ENCODE measurements at places on chromosomes 2 and 18.

DNA sequence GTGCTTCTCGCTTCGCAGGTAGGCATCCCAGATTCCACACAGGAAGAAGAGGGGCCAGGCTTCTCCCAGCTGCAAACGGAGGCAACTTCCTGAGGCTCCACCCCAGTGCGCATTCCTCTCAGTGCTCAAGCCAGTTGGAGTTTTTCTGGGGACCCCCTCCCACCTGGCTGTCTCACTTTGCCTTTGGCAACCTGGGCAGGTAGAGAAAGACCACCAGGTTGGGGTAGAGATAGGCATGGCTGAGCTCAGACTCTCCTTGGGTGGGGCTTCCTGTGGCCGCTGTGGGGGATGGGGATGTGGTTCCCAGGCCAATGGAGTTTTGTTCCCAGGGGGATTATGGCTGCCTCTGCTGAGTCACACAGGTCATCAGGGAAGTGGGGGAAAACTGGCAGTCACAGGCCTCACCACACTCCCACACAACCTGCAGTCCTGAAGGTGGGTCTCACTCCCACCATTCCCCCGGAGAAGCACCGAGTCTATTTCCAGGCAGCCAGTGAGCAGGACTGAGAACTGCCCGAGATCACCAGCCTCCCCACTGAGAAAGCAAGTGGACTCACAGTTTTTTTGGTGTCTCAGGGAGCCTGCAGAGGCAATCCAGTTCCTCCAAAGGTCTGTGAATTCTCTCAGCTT is 38.1 kb downstream of the SLC39A10 start:
- DNase-seq = no peak

DNA sequence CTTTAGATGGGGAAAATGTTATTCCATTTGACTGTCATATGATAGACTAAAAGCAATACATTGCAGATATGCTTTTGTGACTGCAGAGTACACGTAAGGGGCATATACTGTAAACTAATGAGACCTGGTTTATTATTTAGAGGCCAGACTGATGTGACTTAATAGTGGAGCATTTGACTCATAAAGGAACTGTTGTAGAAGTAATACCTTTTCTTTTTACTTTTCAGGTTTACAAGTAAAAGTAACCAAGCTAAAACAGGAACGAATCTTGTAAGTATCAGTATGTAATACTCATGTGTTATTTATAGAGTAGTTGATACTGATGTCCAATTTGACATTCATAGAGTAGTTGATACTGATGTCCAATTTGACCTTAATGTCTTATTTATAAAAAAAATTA is 13.1 kb downstream of the RBBP8 start:
- DNase-seq = no peak

DNA sequence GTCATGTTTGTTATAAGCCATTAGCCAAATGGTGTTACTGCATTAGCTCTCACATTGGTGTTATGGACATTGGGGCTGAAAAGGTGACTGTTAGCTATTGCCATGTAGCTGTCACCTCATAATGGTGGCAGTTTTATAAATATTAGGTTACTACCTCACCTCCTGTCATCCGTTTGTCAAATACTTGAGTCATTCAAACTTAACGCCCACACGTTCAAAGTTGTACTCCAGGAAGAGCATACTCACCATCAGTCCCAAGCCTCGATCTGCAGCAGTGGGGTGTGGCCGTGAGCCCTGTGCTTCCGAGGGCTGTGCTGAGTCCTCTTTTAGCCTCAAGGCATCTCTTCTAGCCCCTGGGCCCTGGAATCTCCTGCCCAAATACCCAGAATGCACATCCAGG is 87.3 kb downstream of the PDK1 start:
- no peak for DNase-seq

GRCh38 chr2:9814129-9814868 is 29.0 kb upstream of the TAF1B start:
- DNase-seq = no peak

- DNase-seq = no peak
Observed at GRCh38 chr2:70709275-70710037, 58.5 kb downstream of the ADD2 start.

GRCh38 chr2:95282458-95282857 is 8.2 kb downstream of the PROM2 start:
- no peak for DNase-seq

DNA sequence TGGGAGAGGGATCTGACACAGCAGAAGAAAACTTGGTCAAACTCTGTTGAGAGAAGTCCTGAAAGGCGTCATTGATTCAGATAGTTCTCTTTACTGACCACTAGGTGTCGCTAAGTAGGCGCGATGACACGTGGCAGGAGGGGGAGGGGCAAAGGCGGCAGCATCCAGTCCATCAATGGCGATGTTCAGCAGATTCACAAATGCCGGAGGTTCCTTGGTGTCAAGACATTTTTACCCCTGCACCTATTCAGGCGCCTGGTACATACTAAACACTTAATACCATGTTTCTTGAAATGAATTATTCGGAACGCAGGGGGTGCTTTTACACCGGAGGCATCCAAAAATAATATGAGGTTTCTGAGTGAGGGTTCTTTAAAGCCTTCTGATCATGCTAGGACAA is 3.0 kb upstream of the PLEK start:
- DNase-seq = peak; percentile 95

- no peak for DNase-seq
Observed at GRCh38 chr2:234741976-234742375, 209.8 kb upstream of the SH3BP4 start.

- no peak for DNase-seq
Observed at GRCh38 chr2:220373878-220374277, 746.4 kb downstream of the SLC4A3 start.

DNA sequence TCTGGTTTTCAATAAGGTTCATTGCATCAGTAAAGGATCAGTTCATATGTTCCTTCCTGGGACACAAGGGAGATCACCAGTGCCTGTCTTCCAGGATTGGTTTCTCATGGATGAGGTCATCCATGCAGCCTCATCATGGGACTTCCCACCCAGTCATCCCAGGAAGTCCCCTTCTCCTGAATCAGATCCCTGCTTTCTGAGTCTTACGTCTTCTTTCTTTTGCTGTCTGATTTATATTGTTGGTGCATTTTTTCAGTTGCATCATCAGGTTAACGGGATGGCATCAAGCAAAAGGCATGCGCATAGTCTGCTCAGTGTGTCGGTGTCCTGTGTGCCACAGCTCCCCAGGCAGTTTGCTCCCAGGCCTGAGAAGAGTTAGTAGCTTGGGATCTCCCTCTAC is 105.9 kb downstream of the SOX11 start:
- no peak for DNase-seq

GRCh38 chr18:11980163-11980493 is 1.2 kb upstream of the IMPA2 start:
- no peak for DNase-seq

DNA sequence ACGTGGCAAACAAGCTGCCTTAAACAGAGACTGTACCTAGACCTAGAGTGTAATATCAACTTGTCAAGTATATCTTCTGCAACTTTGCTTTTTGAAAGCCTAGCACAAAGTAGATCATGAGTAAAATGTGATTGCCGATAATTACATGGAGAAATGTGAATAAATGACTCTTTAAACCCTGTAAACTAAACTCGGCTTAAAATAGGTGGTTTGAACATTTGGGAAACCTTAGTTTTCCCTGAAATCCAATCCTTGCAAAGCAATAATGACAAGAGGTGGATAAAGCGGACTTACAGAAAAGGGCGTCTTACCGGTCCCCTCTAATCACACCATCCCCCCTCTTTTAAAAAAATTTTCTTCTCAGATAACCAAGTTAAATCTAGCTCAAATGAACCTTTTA is 549 bp upstream of the PSMD14 start:
- no peak for DNase-seq

DNA sequence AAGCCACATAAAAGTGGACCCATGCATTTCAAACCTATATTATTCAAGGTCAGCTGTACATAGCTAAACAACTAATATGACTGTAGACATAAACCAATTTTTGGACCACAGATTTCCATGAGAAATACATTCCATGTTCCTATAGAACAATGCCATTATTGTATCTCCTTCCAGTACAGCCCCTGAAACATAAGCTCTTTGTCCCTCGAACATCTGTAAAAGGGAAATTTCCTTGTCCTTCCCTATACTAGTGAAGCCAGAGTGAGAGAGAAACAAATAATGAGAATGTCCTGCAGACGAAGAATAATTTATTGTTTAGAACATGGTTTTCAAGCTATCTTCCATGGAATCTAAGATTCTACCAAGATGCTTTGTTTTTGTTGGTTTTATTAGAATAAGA is 75.3 kb downstream of the GORASP2 start:
- DNase-seq = no peak

- DNase-seq = no peak
Observed at GRCh38 chr18:9616049-9616448, 1.7 kb upstream of the PPP4R1 start.

- DNase-seq = no peak
Observed at GRCh38 chr2:237742614-237743013, 56.0 kb upstream of the RBM44 start.

DNA sequence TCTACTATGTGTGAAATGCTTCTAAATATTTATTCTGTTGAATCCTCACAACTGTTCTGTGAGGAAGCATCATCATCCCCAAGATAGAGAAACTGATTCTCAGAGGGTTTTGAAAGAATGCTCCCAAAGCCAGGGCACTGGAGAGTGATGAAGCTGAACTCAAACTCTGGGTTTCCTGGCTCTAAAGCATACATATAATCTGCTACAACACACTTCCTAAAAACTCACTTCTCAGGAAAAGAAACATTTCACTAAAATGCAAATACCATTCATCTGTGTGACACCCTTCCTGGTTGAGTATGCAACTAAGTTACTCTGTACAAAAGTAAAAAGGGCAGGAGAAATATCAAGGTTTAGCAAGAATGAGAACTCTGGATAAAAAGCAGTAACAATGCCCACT is 58.6 kb downstream of the GRB14 start:
- no peak for DNase-seq

- peak; percentile 64 for DNase-seq
Observed at GRCh38 chr2:21422050-21422449, 298.3 kb downstream of the TDRD15 start.

- peak; percentile 14 for DNase-seq
Observed at GRCh38 chr2:166170356-166170755, 42.5 kb upstream of the SCN1A start.
